ENCODE measurements at places on chromosomes 1 and 21.

- DNase-seq, result no peak
These were observed 17.7 kb downstream of the PPP2R5A start for GRCh38 chr1:212302745-212303383.

DNA sequence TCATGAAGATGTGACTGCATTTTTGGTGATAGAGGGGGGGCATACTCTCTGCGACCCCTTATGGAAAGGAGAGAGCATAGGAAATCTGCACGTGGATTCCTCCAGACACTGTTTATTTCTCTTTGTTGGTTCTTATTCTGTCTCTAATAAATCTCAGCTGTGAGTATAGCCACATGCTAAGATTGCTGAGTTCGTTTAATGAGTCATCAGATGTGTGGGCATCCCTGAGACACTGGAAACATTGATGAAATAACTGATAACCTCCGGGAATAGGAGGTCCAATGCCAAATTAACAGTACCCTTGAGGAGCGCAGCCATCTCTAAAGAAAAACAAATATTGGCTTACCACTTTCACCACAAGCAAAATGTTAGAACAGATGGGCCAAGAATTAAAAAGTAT lies 880.2 kb upstream of the NEGR1 start:
- no peak for DNase-seq

DNA sequence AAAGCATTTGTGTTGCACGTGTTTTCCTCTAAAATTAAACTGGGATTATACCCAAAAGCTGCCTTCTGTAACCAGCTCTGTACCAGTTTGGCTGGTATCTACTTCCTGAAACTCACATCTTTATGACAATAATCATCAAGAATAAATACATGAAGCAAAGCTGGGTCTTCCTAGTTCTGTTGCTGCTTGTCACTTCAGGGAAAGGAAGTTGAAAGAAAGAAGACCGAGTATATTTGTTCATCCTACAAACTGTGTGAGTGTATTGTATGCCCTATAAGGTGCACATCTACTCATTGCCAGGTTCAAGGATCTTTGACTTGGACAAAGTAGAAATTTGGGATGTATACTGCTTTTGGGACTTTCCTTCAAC lies 29.1 kb upstream of the IFNGR2 start:
- no peak for DNase-seq

- no peak for DNase-seq
These were observed 25.8 kb downstream of the DESI2 start for GRCh38 chr1:244678697-244679096.

DNA sequence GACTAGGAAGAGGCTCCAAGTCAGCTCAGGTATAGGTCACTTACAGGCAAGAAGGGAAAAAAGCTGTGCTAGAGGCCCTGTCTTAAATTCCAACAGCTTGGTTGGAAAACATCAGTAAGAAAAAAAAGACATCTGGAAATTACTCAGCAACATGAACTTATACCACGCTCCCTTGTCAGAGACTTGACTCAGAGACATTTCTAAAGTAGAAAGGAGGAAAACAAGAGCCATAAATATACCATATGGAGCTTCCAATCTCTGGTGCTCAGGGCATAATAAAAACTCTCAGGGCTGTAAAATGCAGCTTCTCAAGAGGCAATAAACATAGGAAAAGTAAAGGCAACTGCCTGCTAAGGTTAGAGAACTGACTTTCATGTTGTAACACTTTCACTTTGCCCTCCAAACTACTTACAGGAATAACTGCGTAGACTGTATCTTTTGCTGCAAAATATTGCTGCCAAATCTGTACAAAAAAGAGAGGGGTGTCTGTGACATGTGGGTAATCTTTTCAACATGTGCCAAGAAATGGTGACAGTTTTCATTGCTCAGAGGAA lies 14.7 kb downstream of the ATPAF1 start:
- no peak for DNase-seq

DNA sequence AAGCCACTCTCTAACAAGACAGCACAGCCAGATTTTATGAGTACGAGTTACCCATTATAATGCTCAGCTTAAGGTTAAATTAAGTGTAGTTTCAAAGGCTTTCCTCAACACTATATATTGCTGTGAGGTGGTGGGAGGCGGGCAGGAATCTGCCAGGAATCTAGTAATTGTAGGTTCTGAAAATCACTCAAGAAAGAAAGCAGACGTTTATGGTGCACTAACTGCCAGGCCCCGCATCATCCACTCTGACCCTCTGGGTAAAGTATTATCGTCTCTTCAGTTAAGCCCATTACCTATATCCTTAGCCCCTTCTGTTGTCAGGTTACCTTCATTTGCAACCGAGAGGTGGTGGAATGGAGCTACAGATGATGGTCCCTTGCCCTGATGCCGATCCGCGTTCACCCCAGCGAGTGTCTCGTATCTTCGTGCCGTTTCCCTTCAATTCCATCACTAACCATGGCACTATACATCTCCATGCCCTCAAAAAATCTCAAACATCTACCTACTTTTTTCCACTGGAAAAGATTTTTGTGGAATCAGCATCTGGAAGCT lies 12.4 kb downstream of the HMGN1 start:
- peak; percentile 67 for DNase-seq

DNA sequence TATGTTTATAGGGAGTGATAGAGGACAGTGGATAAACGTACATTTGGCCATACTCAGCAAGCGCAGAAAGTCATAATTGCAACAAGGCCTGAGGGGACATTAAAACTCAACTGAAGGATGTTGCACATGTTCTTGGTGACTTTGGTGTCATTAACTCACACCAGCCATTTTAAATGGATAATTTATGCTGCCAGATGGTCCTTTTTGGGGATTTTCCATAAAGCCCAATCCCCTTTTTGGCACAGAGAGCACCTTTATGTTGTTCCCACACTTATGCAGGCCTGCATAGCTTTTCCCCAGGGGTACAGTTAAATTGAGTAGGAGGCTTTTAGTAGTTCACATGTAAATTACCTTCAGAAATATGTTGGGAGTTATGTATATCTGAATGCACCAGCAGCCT lies 279.6 kb downstream of the NFIA start:
- DNase-seq, result no peak

GRCh38 chr1:158813164-158813563 lies 18.0 kb upstream of the MNDA start:
- no peak for DNase-seq

DNA sequence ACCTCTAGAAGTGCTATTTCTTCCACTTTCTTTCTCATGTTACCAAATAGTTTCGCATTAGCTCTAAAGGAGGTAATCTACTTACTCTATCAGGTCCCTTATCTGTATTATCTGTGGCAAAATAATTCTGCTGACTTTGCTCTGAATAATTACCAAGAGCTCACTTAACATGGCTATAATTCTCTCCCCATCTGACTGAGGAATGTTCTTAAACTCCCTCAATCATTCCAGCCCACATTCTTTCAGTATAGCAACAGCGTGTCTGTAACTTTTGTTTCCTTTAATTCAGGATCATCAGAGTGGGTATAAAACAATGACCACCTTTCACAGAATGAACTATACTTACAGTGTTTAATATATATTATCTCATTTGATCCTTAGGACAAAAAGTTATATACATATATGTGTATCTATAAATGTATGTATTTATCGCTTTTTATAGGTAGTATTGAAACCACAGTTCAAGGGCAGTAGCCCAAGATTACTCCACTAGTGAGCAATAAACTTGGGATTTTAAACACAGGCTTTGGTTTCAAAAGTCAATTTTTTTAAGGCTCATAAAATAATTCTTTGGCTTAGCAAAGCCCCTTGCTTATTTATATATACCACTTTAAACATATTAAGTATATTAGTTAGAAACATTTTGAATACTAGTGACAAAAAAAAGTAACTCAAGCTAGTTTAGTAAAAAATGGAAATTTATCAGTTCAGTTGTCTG lies 36.1 kb upstream of the ST6GALNAC3 start:
- DNase-seq, result no peak

- DNase-seq, result no peak
These were observed 25.2 kb downstream of the CRNN start for GRCh38 chr1:152388889-152389288.

DNA sequence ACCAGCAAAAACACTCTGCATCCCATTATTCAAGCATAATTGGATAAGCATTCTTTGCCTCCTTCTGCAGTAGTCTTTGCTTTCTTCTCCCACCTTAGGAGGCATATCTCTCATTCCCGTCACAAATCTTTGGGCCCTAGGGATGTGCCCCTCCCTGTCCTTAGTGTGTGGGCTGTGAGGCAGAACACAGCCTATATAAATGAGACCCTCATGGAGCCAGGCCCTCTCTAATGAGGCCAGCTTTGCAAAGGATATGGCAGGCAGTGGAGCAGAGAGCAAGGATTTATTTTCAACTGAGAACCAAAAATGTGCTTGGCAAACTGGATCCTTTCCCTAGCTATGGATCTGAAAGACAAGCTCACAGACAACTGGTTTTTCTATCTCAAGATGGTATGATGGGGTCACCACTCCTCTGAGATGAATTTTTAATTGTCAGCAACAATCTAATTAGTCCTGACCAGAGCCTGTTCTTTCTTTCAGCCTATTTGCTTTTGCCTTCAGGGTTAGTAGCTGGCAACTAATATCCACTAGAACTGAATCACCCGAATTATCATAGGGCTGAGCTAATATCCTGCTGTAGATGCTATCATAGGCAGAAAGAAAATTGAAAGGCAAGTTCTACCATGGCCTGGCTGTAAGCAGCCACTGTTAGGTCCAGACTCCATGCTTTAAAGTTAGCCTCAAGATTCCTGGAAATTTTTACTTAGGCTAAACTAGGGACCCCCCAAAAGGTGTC lies 134.2 kb downstream of the SYT2 start:
- no peak for DNase-seq

GRCh38 chr21:19463966-19464365 lies 1060.4 kb upstream of the TMPRSS15 start:
- no peak for DNase-seq

GRCh38 chr1:65525266-65526048 lies 105.0 kb downstream of the LEPR start:
- peak; percentile 9 for DNase-seq

- DNase-seq, result no peak
These were observed 708.1 kb downstream of the PTPRU start for GRCh38 chr1:29944253-29944905.
